ENCODE measurements at places on chromosomes 2 and 18. TPM values are rescaled to one million over a fixed set of nuclear protein-coding genes. Genes with fewer than 3 reads are reported as not detected.

The SPATA3 gene
- not detected for polyA plus RNA-seq

The PRSS56 gene
- not detected for polyA plus RNA-seq

The ZNF804A gene
- polyA plus RNA-seq, result 0.08 TPM

The RUFY4 gene
- polyA plus RNA-seq, result 0.08 TPM

The LYG2 gene
- not detected for polyA plus RNA-seq

Data from liver (tissue), 10 donors.